OCI-LY7 (cell line): ENCODE measurements at places on chromosomes 4 and X.

DNA sequence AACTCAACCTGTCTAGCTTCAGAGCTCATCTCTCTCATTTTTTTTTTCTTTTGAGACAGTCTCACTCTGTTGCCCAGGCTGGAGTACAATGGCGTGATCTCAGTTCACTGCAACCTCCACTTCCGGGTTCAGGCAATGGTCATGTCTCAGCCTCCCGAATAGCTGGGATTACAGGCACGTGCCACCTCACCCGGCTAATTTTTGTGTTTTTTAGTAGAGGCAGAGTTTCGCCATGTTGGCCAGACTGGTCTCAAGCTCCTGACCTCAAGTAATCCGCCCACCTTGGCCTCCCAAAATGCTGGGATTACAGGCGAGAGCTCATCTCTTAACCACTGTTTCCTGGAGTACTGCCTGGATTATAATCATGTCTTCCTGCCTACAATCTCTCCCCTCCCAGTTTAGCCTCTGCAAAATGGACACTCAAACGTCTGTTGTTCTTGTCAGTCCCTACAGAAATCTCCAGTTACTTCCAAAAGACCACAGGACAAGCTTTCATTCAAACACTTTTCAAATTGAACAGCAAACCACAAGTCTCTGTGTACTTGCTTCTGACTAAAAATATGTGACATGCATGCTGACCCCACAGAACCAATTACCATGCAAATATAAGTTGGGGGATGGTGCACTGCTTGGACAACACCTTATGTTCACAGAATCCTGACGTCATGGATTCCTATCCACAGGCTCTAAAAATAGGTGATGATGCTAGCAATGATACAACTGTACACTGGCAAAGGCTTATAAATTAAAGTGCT lies 137.2 kb downstream of the SH3KBP1 start:
- no peak for DNase-seq

GRCh38 chr4:40197879-40198689 lies 1.3 kb downstream of the RHOH start:
- DNase-seq: peak; percentile 35

DNA sequence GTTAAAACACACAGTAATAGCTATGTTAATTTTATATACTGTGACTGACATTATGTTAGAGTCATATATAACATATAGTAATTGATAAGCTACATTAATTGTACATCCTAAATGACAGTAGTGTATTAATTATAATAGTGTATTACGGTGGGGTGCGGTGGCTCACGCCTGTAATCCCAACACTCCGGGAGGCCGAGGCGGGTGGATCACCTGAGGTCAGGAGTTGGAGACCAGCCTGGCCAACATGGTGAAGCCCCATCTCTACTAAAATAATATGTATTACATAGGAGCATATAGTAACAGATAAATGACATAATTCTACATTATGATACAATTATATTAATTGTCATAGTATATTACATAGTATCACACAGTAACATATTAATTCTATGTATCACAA lies 12.2 kb downstream of the ASMTL start:
- no peak for DNase-seq

GRCh38 chr4:174870311-174870710 lies 41.3 kb upstream of the GLRA3 start:
- DNase-seq: no peak

- DNase-seq: no peak
These were observed 3.3 kb downstream of the RPS4X start for GRCh38 chrX:72273718-72274117.

DNA sequence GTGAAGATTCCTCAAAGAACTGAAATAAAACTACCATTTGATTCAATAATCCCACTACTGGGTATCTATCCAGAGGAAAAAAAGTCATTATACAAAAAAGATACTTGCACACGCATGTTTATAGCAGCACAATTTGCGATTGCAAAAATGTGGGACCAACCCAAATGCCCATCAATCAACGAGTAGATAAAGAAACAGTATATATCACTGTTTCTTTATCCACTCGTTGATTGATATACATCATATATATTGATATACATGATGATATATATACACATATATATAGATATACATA lies 13.6 kb upstream of the AFP start:
- DNase-seq: no peak
